Stimulated activated CD4-positive, alpha-beta T cell treated with anti-CD3 and anti-CD28 coated beads, TNF-alpha, amount 100 ng/mL, for 4 hours (primary cell): ENCODE measurements at places on chromosomes 11 and 22.
A peak's percentile ranks its signal among the peaks of the same experiment; 100 is the strongest.

DNA sequence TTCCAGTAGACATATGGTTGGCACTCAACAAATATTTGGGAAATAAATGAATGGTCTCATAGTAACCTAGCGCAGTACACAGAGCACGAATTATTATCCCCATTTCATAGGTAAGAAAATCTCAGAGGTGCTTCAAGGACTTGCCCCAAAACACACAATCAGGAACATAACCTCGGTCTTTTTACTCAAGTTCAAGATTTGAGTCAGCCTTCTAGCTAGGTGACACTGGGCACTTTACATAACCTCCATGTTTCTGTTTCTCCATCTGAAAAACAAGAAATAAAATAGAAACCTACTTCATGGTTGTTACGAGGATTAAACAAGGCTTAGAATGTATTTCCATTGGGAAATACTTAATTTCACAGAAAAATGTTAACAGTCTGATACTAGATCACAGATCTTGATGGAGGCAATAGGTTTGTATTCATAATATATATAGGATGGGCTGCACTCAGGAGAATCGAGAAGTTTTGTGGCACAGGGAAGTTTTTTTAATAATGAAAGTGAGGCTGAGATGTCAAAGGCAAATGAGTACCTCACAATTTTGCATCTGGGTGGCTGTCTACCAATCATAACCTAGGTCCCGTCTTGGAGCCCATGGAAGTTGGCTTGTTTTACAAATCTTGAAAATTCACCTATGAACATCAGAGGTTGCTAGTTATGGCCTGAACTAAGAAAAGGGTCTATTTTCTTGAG, 147.4 kb upstream of the ZC3H12C start:
- no peak for DNase-seq

GRCh38 chr11:44567876-44568256, 2.4 kb downstream of the CD82 start:
- no peak for DNase-seq

- no peak for DNase-seq
Measured at GRCh38 chr22:32020117-32020516, 22.9 kb upstream of the SLC5A1 start.

GRCh38 chr11:117478126-117478860, 150.6 kb downstream of the CEP164 start:
- no peak for DNase-seq

- DNase-seq: no peak
Measured at GRCh38 chr11:4203603-4204360, 109.2 kb downstream of the RRM1 start.

DNA sequence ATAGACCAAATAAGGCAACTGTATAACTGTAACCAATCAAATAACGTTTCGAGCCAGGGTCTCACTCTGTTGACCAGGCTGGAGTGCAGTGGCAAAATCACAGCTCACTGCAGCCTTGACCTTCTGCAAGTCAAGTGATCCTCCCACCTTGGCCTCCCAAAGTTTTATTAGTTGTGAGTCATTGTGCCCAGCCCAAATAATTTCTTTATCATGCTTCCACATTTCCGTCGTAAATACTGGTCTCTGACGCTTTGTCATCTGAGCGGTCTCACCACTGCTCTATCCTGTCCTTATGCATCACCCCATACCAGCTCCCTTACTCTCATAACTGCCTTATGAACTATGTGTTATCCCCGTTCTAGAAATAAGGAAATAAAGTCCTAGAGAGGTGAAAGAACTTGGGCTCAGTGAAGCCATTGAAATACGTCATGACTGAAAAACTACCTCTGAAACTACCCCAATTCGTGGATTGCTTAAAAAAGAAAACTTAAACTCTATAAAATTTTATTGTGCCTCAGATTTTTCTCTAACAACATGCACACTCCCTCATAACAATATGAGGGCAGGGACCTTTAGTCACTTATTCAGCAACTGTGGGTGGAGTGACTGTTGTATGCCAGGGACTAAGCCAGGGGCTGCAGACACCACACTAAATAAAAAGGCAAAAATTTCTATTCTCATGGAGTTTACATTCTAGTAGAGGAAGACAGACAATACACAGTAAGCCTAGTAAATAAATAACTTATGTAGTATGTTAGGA, 15.8 kb upstream of the RTN4RL2 start:
- no peak for DNase-seq

- no peak for DNase-seq
Measured at GRCh38 chr11:93017821-93018690, 48.6 kb downstream of the MTNR1B start.

GRCh38 chr22:34992672-34993071, 73.3 kb upstream of the ISX start:
- no peak for DNase-seq

DNA sequence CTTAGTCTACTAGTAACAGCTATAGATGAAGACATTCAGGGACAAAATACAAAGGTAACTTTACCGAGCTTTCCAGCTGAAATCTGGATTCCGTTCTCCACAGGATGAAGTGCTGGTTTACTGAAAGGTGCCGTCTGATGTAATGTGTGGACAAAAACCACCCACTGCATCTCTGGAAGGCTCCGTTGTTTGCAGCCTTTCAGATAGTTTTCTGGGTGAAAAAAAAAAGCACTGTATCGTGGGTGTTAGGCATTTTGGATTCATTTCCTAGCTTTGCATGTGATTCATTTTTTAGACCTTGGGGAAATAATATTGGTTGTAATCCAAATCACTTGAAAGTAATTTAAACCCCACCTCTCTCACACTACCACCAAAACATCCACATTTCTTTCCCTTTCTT, 10.4 kb downstream of the JAM3 start:
- DNase-seq: no peak

DNA sequence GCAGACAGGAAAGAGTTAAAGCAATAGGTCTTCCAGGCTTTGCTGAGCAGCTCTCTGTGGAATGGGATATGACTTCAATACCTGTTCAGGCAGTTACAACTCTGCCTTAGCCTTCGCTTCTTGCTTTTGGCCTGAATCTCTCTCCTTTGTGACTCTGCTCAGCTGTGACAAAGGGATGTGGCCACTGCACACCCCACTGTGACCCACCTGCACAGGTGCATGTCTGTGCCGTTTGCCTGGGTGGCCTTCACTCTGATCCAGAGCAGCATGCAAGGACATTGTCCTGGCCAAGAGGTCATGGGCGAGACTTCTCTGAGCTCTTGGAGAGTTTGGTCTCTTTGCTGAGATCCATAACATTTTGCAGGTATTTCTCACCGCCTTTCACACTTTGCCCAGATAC, 891.3 kb downstream of the BRD1 start:
- DNase-seq: no peak

GRCh38 chr11:61516675-61517572, 8.4 kb downstream of the LRRC10B start:
- DNase-seq: peak; percentile 49

GRCh38 chr22:47806894-47807293, 1044.4 kb downstream of the TBC1D22A start:
- no peak for DNase-seq

DNA sequence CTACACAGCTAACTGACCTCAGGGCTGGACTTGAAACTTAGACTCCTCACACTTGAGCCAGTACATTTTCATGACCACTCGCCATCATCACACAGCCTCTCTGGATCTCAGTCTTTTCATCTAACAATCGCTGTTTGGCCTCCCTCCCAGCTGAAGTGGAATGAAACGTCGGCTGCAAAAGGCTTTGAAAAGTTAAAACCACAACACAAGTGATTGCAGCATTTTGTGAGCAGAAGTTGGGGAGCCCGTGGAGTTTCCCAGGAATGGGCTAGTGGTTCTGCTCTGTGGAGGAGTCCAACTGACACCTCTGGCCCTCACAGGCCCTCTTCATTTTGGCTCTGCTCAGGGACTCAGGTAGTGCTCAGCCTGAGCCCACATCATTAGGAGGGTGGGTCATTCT, 35.9 kb upstream of the TRIM29 start:
- DNase-seq: no peak

GRCh38 chr11:112564228-112564955, 303.7 kb upstream of the PLET1 start:
- no peak for DNase-seq

DNA sequence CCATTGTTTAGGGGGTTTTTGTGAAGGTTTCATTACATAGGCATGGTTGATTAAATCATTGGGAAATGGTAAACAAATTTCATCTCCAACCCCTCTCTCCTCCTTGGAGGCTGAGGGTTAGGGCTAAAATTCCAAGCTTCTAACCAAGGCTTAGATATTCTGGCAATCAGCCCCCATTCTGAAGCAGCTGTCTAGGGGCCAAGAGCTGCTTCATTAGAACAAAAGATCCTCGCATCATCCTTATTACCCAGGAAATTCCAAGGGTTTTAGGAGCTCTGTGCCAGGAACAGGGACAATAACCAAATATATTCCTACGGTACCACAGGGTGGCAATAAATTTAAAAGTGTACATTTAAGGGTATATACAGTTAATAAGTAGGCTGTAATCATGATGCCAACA, 22.5 kb upstream of the EED start:
- no peak for DNase-seq

GRCh38 chr22:20637750-20638506, 130.5 kb downstream of the MED15 start:
- DNase-seq: no peak

- DNase-seq: no peak
Measured at GRCh38 chr11:86577644-86578636, 94.5 kb downstream of the ME3 start.

DNA sequence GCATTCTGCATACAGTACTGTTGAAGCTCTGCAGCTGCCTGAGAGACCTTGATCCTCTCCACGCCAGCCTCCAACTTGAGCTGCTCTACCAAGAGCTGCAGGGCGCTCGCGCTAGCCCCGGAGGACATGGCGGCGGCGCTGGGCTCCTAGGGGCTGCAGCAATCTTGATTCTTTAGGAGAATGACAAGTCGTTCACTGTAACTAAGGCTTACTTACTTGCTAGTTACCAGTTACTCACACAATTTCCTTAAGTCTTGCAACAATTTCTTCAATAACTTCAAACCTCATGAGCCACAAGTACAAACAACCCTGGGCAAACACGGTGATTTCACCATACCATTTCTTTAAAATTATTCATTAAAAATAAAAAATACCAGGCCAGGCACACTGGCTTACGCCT, 21.9 kb downstream of the SBF2 start:
- DNase-seq: no peak
